Glutamatergic neuron (in vitro differentiated cells): ENCODE measurements at places on chromosomes 13 and 19. TPM values are rescaled to one million over a fixed set of nuclear protein-coding genes. Genes with fewer than 3 reads are reported as not detected.

DNA sequence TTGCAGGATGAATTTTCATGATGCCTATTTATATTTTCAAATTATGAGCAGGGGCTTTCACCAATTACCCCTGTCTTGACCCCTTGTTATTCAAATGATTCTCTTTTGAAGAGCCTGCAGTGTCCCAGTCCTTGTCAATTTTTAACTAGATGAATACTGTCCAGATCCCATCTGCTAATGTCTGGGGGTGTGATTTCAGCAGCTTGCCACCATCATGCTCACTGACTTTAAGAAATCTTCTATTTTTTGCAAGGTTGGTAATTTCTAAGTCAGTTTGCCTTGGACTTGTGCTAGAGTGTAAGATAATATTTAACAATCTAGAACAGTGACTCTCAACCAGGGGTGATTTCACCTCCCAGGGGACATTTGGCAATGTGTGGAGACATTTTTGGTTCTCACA, 106.0 kb downstream of the CACNA1A start:
- H3K27ac ChIP-seq: no peak overlapping the region
- H3K4me3 ChIP-seq: no peak overlapping the region
- no peak for DNase-seq
- H3K27me3 ChIP-seq: peaks cover 5% of the 10 kb centered on the region

DNA sequence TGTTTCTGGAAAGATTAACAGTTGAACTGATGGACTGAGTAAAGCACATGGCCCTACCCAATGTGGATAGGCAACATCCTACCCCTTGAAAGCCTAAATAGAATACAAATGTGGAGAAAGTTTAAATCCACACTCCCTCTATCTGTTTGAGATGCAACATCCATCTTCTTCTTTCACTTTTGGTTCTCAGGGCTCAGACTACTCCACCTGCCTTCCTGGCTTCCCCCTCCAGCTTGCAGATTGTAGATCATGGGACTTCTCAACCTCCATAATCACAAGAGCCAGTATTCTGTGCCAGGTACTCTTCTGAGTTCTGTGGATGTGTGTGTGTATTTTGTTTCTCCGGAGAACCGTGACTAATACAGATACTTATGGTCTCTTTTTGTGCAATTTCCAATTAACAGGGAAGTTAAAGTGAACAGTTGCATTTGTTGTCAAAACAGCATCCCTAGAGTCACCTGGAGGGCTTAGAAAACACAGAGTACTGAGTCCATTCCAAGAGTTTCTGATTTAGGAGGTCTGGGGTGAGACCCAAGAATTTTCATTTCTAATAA, 590.3 kb upstream of the MIR17HG start:
- no peak overlapping the region for H3K27ac ChIP-seq
- no peaks in the 10 kb centered on the region for H3K36me3 ChIP-seq
- H3K27me3 ChIP-seq: no peaks in the 10 kb centered on the region
- no peak overlapping the region for H3K4me3 ChIP-seq
- DNase-seq: no peak
- peaks cover 22% of the 10 kb centered on the region for H3K4me1 ChIP-seq

DNA sequence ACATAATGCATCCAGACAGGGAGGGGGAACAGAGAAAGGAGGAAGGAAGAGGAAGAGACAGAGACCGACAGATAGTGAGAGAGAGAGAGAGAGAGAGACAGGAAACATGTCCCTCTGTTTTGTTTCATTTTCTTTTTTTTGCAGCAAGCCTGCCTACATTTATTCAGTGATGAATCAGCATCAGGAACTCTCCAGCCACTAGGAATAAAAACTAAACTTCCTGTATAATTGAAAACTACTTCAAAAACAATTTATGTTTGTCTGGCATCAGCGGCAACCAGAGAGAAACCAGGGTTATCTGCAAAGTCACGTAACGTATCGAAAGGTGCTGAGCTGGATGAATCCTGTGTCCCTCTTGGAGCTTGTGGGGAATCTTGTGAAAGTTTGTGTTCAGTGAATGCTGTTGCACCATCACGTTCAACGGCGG, 148.6 kb upstream of the SOX21 start:
- H3K27ac ChIP-seq: no peak overlapping the region
- no peaks in the 10 kb centered on the region for H3K27me3 ChIP-seq
- no peaks in the 10 kb centered on the region for H3K36me3 ChIP-seq

DNA sequence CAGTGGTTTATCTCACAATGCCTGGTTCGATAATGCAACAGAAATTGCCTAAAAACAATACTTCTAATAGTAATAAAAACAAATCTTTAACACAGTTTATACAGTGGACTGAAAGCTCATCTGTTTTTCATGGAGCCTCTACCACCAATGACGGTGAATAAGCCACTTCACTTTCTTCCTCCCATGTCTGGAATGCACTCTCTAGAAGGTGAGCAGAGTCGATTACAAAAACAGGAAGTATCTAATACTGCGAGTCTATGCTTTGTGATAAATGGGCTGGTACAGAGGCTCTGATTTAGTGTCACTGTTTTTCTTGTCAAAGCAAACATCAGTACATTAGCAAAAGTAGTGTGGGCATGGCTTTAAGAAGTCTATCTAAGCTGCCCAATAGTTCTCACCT, 1348.6 kb upstream of the SLC10A2 start:
- H3K27ac ChIP-seq: no peak overlapping the region
- peaks cover 1% of the 10 kb centered on the region for H3K27me3 ChIP-seq
- H3K4me1 ChIP-seq: no peaks in the 10 kb centered on the region
- no peak for DNase-seq
- H3K36me3 ChIP-seq: no peaks in the 10 kb centered on the region
- no peak overlapping the region for H3K4me3 ChIP-seq

- H3K4me3 ChIP-seq: no peak overlapping the region
- no peak for DNase-seq
- peak overlapping the region; percentile 8 for H3K27ac ChIP-seq
- H3K4me1 ChIP-seq: peaks cover 17% of the 10 kb centered on the region
- no peaks in the 10 kb centered on the region for H3K27me3 ChIP-seq
These were observed 51.9 kb downstream of the GARRE1 start for GRCh38 chr19:34306213-34306661.

DNA sequence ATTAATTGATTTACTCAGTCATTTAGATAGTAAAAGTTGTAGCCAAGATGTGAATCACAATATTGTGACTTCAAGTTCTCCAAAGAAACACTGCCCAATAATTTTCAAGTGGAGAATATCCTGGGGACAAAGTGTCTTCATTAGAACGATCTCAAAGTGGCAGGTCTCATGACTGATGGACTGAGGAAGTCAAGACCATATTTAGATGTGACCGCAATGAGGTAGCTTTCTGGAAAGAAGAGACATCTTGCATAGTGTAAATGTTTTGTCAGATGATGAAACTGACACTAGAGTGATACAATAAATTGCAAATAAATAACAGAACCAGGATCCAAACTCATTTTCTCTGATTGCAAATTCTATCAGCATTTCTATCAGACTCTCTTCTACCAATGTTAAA, 1476.9 kb downstream of the EFNB2 start:
- no peak for DNase-seq
- H3K4me1 ChIP-seq: peaks cover 23% of the 10 kb centered on the region
- H3K4me3 ChIP-seq: no peak overlapping the region
- peaks cover 12% of the 10 kb centered on the region for H3K36me3 ChIP-seq

DNA sequence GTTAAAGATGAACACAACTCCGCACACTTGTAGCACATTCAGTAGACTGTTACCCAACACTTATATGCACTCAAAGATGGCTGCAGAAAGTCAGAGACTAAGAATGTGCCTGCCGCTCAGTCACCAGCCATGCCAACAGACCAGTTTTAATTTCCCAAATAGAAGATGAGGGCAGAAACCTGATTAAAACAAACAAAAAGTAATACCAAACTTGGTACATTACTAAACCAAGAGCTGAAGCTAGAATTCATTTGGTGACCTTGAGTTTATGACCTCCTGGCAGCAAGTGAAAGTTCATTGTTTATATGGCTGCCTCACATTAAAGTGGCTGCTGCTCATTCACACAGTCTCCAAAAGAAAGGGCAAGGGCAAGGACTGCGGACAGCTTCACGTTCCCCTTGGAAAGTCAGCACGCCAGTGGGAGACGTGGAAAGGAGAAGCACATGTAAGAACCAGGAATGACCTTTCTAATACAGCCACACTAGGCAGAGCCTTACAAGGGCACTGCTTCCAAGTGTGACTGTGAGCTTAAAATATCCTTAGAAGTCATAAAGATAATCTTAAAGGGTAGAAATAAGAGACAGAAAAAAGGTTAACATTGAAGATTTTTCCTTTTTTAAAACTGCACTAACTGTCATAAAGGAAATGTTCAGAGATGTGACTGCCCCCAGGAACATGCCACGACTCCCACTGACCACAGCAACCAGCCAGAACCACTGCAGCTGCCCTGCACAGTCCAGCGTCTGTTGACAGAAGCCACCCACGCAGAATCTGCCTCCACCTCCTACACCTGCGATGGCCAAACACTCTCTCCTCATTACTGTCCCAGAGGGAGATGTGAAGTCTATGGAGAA, 73.5 kb downstream of the STK24 start:
- peak overlapping the region; percentile 35 for H3K4me3 ChIP-seq
- no peaks in the 10 kb centered on the region for H3K36me3 ChIP-seq
- H3K27me3 ChIP-seq: peaks cover 6% of the 10 kb centered on the region
- no peak for DNase-seq
- H3K27ac ChIP-seq: no peak overlapping the region
- H3K4me1 ChIP-seq: peaks cover 74% of the 10 kb centered on the region

- H3K4me1 ChIP-seq: peaks cover 16% of the 10 kb centered on the region
- no peak overlapping the region for H3K4me3 ChIP-seq
- H3K27me3 ChIP-seq: peaks cover 7% of the 10 kb centered on the region
These were observed 298.8 kb downstream of the SHISA2 start for GRCh38 chr13:25752957-25753551.

DNA sequence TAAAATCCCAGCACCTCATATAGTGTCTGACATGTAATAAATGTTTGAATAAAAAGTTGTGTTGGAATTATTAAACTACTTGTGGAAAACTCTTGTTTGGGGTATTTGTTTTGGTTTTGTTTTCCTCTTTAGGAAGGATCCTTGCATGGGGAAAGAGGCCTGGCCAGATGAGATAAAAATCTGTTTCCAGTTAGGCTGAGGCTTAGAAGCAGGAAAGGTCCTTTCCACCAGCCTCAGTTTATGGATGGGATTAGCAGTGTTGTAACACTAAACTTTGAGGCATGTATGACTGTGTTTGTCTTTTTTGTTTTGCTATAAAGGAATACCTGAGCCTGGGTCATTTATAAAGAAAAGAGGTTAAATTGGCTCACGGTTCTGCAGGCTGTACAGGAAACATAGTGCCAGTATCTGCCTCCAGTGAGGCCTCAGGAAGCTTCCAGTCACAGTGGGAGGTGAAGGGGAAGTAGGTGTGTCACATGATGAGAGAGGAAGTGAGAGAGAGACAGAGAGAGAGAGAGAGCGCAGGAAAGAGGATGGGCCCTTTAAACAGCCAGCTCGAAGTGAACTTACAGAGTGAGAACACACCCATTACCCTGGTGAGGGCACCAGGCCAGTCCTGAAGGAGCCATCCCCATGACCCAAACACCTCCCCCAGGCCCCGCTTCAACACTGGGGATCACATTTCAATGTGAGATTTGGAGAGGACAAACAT, 21.6 kb downstream of the SPATA13 start:
- H3K27me3 ChIP-seq: no peaks in the 10 kb centered on the region
- no peak for DNase-seq
- H3K36me3 ChIP-seq: no peaks in the 10 kb centered on the region
- H3K4me1 ChIP-seq: peaks cover 8% of the 10 kb centered on the region
- no peak overlapping the region for H3K4me3 ChIP-seq

- no peak overlapping the region for H3K27ac ChIP-seq
- H3K4me1 ChIP-seq: peaks cover 15% of the 10 kb centered on the region
- no peaks in the 10 kb centered on the region for H3K27me3 ChIP-seq
- no peak overlapping the region for H3K4me3 ChIP-seq
- H3K36me3 ChIP-seq: no peaks in the 10 kb centered on the region
These were observed 12.3 kb downstream of the RUBCNL start for GRCh38 chr13:46374710-46375109.

GRCh38 chr19:18292810-18293641, 11.6 kb upstream of the JUND start:
- H3K27ac ChIP-seq: peak overlapping the region; percentile 80
- H3K4me1 ChIP-seq: peaks cover 6% of the 10 kb centered on the region
- DNase-seq: peak; percentile 65

DNA sequence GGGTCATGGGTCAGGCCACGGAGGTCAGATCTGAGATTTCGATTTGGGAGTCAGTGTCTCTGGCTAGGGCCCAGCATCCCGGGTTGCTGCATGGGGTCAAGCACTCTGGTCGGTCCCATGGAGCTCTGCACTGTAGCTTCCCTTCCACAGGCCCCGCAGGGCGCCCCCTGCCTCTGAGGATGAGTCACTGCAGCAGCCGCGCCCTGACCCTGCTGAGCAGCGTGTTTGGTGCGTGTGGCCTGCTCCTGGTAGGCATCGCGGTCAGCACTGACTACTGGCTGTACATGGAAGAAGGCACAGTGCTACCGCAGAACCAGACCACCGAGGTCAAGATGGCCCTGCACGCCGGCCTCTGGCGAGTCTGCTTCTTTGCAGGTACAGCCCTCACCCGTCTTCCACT, 3.6 kb downstream of the CACNG7 start:
- no peak overlapping the region for H3K27ac ChIP-seq
- H3K4me1 ChIP-seq: peaks cover 12% of the 10 kb centered on the region
- peak; percentile 55 for DNase-seq

GRCh38 chr13:66483712-66484111, 746.4 kb downstream of the PCDH9 start:
- no peaks in the 10 kb centered on the region for H3K27me3 ChIP-seq
- peak overlapping the region; percentile 33 for H3K27ac ChIP-seq
- no peak for DNase-seq

DNA sequence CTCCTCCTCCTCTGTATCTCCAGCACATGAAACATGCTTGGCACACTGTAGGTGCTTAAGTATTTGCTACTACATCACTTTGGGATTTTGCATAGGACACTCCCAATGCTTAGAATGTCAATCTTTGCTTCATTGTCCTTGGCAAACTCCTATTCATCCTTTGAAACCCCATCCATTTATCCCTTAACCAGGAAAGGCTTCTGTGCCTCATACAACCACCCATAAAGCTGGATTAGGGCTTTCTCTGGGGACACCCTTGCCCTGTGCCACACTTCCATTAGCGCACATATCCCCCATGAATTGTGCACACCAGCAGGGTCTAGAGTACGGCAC, 5.8 kb upstream of the EPS8L1 start:
- H3K27me3 ChIP-seq: peaks cover 32% of the 10 kb centered on the region
- H3K27ac ChIP-seq: no peak overlapping the region
- no peak for DNase-seq
- peaks cover 4% of the 10 kb centered on the region for H3K36me3 ChIP-seq
- H3K4me3 ChIP-seq: peak overlapping the region; percentile 85

DNA sequence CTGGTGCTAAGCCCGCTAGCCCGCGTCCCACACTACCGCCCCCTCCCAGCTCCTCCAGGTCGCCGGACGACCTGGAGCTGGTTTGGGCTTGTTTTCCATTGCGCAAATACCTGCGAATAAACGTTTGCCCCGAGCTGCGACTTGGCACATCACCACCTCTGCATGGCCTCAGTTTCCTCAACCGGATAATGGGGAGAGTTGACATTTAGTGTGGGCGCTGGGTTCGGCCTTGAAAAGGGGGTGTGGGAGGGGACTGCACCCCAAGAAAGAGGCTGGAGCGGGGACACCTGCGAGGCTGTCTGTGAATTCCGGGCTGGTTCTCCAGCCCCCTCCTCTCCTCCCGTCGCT, 11.0 kb upstream of the JUND start:
- peaks cover 4% of the 10 kb centered on the region for H3K36me3 ChIP-seq
- peak overlapping the region; percentile 71 for H3K4me3 ChIP-seq
- H3K27me3 ChIP-seq: peaks cover 8% of the 10 kb centered on the region
- DNase-seq: no peak

The ADGRE2 gene
- total RNA-seq: 0.66 TPM

The RYR1 gene
- 117 TPM for total RNA-seq

The ZNF784 gene
- 8.4 TPM for total RNA-seq

The RFPL4AL1 gene
- 0.96 TPM for total RNA-seq

The RPS5 gene
- 571 TPM for total RNA-seq

The ZNF729 gene
- total RNA-seq: not detected

The ZNF221 gene
- total RNA-seq: 16.1 TPM

The SYT3 gene
- 15.6 TPM for total RNA-seq

The TSSK6 gene
- total RNA-seq: 1.7 TPM

The KIR3DL2 gene
- not detected for total RNA-seq
